Urinary bladder (tissue), 4 donors: ENCODE measurements at places on chromosomes 5 and 9. TPM values are rescaled to one million over a fixed set of nuclear protein-coding genes. Genes with fewer than 3 reads are reported as not detected.

Gene CD14
- total RNA-seq = 57.6 TPM

Gene PCDHB10
- total RNA-seq = 5.0 TPM

Gene IFNE
- 1.3 TPM for total RNA-seq

DNA sequence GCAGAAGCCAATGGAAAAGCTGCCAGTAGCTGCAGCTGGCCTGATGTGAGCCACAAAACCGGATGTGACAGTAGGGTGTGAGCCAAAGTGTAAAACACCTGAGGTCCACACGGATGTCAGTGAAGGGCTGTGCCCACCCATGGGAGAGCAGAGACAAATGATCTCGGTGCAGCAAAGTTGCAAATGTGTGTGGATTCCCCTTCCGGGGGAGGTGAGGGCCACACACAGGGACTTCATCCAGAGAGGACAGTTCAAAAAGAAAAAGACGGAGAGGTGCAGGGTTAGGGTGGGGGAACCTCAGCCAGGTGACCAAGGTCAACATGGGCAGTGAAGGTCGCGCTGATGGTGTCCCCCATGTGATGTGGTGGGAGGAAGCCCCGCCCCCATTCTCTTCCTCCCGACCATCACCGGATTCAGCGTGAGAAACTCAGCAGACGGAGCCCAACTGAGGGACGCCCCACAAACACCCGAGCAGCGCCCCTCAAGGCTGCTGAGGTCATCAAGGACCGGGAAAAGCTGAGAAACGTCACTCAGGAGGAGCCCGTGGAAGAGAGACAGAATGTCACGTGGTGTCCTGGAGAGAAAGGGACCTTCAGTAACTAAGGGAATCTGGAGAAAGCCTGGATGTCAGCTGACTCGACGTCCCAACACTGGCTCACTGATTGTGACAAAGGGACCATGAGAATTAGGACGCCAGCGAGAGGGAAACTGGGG, 11.4 kb upstream of the PTGDS start:
- no peak for DNase-seq

DNA sequence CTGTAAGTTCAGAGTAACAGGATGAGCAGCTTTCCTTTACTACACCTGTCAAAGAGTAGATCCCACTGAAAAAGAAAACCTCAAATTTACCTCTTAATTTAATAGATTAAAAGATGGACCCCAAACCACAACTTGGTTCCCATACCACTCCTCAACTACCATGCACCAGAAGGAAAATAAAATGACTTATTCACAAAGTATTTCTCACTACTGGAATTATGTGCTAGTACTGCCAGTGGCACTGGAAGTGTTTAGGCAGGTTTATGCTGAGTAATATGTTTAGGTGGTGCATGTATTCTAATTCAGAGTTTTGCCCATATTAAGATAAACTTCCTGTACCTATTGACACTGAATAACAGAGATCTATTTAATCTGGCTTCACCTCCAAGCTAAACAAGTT, 6.6 kb downstream of the PLK2 start:
- no peak for DNase-seq
